Pancreas (tissue), 10 donors: ENCODE measurements at places on chromosomes 4 and X. TPM values are rescaled to one million over a fixed set of nuclear protein-coding genes. Genes with fewer than 3 reads are reported as not detected.

The UCP1 gene
- 0.11 TPM for polyA plus RNA-seq

DNA sequence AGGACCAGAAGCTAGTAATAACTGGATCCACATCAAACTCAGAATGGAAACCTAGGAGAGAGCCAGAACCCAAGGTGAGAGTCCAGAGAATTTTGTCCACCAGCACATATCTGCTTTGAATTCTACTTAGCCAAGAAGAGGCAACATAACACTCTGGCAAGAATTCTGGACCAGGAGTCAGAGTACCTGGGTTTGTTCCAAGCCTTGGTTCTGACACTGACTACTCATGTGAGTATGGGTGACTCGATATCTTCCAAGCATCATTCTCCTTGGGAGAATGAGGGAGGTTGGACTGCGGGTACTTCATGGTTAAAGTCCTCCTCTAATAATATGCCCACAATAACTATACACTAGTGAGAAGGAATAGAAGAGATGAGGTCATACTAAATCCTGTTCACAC is 144.0 kb upstream of the JADE1 start:
- H3K4me1 ChIP-seq: peaks cover 4% of the 10 kb centered on the region
- no peak for DNase-seq
- H3K27me3 ChIP-seq: no peaks in the 10 kb centered on the region
- no peak overlapping the region for H3K27ac ChIP-seq
- H3K36me3 ChIP-seq: no peaks in the 10 kb centered on the region
- no peak overlapping the region for H3K4me3 ChIP-seq

DNA sequence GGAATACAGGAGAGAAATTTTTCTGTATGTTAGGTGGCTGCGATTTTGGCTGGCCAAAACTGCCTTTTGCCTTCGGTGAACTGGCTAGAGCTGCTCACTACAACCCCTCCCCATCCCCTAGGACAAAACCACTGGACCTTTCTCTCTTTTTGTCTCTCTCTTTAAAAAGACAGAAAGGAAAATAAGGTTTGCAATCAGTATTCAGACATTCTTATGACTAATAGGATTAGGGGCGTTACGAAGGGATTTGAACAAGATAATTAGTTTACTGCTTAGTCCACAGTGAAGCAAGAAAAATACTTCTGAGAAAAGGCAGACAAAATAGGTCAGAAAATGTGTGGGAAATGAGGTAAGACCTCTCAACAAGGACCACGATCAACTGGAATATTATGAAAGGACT is 180.4 kb downstream of the SLIT2 start:
- H3K4me1 ChIP-seq: peaks cover 4% of the 10 kb centered on the region
- no peak for DNase-seq
- no peak overlapping the region for H3K4me3 ChIP-seq
- H3K36me3 ChIP-seq: no peaks in the 10 kb centered on the region

DNA sequence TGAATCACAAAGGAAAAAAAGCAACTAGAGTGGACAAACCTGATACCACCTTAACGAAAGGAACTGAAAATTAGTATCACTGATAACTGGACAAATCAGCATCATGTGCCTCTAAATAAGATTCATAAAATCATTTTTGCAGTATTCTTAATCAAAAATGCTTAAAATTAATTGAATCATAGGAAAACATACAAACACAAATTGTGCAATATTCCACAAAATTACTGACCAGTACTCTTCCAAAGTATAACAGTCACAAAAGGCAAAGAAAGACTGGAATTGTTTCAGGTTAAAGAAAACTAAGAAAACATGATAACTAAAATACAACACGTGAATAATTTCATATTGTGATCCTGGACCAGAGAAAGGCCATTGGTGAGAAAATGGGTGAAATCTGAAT is 27.1 kb downstream of the FBXW7 start:
- DNase-seq: no peak

DNA sequence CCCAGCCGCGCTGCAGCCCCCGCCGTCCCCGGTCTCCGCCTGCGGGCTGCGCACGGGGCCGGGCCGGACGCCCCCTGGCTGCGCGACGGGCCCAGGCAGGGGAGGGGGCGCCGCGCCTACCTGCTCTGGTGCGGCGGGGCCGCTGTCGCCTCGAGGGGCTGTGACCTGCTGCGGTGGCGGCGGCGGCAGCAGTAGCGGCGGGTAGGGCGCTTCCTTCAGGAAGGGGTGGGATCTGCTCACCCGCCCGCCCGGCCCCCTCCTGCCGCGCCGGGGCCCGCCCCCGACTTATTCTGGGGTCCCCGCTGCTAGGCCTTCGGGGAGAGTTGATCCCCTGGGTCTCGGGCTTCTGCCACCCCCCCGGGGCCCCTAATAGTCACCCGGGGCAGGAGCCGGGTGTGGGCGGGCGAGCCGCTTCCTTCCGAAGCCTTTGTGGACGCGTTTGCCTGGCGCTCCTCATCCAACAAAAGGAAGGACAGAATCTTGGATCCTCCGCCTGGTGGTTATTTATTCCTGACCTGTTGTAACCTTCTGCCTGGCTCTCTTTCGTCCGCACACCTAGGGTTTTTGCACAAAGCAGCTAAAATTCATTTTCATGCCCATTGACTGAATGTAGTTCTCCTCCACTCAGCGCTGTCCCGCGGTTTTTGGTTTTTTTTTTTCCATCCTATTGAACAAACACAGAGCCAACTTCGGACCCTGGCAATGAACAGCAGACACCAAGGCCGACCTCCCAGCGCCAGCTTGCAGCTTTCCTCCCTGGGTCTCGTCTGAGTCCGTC is at the start of gene TMEM150C:
TSS of gene TMEM150C (minus strand) at position 203 of the 778 bp plus-strand sequence. CDS start 57,331 bp downstream, outside the sequence.
- H3K4me1 ChIP-seq: no peaks in the 10 kb centered on the region
- H3K4me3 ChIP-seq: peak within 1 kb of the TSS; percentile 45
